Stimulated activated CD8-positive, alpha-beta memory T cell treated with anti-CD3 and anti-CD28 coated beads, Interleukin-2, amount 100 ng/mL, for 1 hour (primary cell): ENCODE measurements at places on chromosomes 1 and 21.

DNA sequence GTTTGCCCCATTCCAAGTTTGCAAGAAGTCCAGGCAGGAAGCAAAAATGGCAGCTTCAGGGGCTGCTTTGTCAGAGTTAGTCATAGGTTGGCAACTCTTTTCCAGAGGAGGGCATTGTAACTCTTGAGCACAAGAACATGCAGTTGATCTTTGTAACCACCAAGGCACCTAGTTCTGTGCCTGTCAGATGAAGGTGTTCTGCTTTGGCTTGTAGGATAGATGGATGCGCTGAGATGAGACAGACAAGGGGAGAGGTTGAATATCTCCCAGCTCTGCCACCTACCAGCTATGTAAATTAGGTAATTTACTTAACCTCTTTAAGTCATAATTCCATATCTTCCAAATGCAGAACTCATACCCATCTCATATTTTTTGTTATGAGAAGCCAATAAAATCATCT is 89.3 kb downstream of the ZNF648 start:
- DNase-seq, result no peak

GRCh38 chr1:215567491-215568298 is 591 bp downstream of the KCTD3 start:
- DNase-seq, result no peak

- no peak for DNase-seq
Measured at GRCh38 chr1:109986054-109986444, 1.5 kb downstream of the AHCYL1 start.

DNA sequence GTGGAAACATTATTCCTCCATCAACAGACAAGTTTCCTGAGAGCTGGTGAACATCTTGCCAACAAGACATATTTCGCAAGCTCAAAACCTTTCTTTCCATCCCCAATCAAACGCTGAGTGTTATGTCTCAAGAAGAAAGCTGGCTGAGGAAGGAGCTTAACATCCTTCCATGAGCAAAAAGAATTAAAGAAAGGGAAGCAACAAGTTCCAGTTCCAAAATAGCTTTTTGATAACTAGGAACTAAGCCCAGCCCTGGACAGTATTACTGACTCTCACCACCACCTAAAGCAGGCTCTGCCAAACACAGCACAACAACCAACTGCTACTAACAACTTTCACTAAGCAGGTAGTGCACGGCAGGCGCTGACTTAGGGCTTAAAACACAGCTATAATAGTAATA is 50.2 kb downstream of the CAPZB start:
- DNase-seq, result no peak
